Hematopoietic multipotent progenitor cell (in vitro differentiated cells): ENCODE measurements at places on chromosomes 7 and 10.

DNA sequence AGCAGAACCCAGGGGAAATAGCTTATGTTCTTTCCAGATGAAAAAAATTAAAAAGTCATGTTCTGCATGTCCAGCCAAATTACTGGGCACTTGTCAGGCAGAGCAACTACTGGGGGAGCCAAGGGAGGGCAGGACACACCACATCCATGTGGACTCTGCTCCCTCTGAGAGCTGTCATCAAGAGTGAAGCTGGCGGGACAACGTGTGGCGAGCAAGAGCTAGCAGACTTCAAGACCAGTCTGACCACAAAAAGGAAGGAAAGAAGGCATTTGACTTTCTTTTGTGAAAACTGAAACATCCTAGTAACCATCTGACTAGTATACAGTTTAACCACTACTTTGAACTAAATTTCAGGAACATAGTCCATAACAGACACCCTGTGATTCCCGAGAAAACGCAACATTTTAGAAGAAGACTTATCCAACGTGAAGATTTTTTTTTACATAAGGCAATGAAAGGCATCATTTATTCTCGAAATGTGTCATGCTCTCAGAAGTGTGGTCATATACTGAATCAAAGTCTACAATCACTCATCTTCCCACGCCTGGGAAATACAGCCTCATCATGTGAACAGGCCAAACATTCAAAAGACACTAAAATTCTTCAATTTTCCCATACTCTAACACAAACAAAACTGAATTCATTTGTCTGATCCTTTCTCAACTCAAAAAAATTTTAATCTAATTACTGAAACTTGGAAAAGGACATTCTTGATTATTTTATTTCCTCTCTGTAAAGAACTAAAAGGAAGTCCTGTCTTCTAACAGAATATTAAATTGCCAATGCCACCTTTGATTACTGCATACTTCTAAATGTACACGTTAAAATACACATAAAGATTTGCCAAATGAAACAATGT is 15.5 kb downstream of the CYTH3 start:
- no peak for DNase-seq

GRCh38 chr10:86269332-86269731 is 97.3 kb downstream of the GRID1 start:
- no peak for DNase-seq

DNA sequence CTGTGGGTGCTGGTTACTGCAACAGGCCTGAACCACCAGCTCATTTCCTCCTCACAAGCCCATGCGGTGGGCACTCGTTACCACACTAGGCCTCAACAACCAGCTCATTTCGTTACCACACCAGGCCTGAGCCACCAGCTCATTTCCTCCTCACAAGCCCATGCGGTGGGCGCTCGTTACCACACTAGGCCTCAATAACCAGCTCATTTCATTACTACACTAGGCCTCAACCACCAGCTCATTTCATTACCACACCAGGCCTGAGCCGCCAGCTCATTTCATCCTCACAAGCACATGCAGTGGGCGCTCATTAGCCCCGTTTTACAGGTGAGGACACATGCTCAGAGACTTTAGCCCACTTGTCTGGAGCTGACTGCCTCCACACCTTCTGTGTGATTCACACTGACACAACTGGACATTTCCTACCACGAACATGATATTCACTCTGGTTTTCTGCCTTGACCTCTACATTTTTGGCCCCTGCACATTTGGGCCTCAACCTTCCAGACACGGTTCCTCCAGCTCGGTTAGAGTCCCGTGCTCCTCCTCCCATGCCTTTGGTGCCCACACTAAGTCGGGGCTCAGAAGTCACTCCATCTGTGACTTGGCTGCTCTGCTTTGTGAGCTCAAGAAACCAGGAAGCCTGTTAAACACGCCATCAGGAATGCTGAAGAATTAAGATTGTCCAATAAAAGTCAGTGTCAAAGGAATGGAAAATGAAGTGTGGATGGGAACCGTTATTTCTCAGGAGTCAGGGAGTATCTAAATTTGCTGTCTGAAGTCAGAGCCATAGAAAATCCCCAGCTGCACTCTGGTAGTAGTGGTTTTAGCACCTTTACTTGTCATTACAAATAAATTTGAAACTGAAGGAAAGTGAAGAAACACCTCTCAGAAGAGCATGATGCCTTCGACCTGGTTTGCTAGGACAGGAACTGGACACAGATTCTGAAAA is 55.8 kb upstream of the LANCL2 start:
- DNase-seq = no peak

GRCh38 chr7:8208816-8209215 is 53.2 kb downstream of the ICA1 start:
- DNase-seq = no peak

DNA sequence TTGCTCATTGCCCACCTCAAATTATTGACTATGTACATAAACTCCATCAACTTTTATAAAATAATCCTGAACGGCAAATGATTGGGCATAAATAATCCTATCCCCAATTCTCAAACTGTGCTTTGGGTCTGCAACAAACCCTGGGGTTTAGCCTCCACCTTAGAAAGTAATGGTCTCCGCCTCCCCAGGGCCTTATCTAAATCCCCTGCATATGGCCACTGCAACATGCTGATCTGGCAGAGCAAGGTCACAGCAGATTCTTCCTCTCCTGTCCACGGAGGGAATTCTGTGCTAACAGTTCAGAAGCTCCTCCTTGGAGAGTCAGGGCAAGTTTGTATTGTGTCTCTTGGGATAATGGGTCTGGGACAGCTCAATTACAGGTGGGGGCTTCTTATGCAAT is 18.4 kb downstream of the FXYD4 start:
- no peak for DNase-seq

GRCh38 chr10:46541017-46541661 is 15.3 kb downstream of the GPRIN2 start:
- DNase-seq = peak; percentile 69

DNA sequence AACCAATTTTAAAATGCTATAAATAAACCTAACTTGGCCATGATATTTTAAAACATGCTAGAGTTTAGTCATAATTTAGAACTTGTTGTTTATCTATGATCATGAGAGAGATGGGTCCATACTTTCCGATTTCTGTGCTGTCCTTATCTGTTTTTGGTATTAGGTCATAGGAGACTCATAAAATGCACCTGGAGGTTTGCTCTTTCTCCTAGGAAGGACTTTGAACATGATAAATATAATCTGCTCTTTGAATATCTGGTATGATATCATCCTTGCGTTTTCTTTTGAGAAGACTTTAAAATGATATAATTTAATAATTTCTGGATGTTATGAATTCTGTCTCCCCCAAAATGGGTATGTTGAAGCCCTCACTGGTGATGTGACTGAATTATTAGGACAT is 9.0 kb upstream of the ANTXRL start:
- DNase-seq = no peak

GRCh38 chr10:46040004-46040403 is 6.1 kb downstream of the MSMB start:
- DNase-seq = no peak

- DNase-seq = no peak
These were observed 969.9 kb downstream of the KCNMA1 start for GRCh38 chr10:76667408-76668370.

GRCh38 chr7:141551782-141552181 is 572 bp downstream of the AGK start:
- no peak for DNase-seq
